Activated CD4-positive, alpha-beta T cell treated with anti-CD3 and anti-CD28 coated beads, Interleukin-10, Interleukin-2, amounts not matched to agents 100 ng/mL and 50 ng/mL, durations not matched to agents 16 hours and 8 hours (primary cell): ENCODE measurements at places on chromosomes 16 and 17.

GRCh38 chr17:82787081-82787848 lies 35.4 kb downstream of the TBCD start:
- no peak for DNase-seq

DNA sequence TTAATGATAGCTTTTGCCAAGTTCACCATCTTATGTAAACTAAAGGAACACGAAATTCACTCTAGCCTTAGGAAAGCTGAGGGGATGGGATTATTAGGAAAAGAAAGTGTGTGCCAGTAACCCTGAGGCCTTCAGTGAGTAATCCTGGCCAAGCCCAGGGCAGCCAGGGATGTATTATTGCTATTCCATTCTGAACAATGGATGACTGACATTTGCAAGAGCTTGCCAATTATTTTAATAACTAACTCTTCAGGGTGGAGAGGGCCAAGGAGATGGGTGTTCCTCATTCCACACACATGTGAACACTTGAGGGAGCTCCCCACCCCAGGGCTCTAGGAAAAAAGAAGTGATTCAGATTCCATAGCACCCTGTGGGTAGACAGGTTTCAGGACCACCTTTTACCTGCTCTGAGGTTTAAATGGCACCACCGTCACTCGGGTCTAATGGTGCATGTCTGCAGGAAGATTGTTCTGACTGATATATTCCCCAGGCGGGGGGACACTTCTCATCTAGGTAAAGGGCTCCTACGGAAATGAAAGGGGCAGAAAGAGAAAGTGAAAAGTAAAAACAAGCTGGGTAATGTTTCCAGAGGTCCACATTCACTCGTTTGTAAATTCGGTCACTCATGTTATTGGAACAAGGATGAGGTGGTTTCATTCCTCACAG lies 41.5 kb downstream of the TK2 start:
- DNase-seq = no peak

DNA sequence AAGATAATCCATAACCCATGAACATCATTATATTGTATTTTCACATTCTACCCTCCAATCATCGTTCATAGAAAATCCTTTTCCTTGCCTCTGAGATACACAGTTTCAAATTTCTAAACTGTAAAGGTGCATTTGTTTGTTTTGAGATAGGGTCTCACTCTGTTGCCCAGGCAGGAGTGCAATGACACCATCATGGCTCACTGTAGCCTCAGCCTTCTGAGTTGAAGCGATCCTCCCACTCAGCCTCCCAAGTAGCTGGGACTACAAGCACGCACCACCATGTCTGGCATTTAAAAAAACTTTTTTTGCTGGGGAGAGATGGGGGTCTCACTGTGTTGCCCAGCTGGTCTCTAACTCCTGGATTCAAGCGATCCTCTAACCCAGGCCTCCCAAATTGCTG lies 58.1 kb upstream of the TOB1 start:
- no peak for DNase-seq

DNA sequence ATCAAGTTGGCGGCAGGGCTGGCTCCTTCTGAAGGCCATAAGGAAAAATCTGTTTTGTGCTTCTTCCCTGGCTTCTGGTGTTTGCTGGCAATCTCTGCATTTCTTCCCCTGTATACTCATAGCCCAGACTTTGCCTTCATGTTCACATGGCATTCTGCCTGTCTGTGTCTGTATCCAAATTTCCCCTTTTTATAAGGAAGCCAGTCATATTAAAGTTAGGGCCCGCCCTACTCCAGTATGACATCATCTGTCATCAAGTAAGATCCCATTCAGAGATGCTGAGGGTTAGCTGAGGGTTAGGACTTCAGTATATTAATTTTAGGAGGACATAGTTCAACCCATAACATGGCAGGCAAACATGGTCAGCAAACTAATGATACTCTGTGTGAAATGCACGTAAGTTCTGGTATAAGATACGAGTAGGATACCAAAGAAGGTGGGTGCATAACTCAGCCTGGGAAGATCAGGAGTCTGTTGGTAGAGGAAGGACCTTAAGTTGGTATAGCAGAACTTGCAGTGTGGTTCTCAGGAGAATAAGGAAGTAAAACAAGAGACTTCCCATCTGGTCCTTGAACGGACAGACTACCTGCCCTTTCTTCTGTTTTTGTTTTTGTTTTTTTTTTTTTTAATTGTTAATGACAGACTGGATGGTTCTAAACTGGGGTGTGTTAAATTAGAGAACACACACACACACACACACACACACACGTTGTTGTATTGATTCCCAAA lies 13.9 kb downstream of the MAP2K6 start:
- no peak for DNase-seq

DNA sequence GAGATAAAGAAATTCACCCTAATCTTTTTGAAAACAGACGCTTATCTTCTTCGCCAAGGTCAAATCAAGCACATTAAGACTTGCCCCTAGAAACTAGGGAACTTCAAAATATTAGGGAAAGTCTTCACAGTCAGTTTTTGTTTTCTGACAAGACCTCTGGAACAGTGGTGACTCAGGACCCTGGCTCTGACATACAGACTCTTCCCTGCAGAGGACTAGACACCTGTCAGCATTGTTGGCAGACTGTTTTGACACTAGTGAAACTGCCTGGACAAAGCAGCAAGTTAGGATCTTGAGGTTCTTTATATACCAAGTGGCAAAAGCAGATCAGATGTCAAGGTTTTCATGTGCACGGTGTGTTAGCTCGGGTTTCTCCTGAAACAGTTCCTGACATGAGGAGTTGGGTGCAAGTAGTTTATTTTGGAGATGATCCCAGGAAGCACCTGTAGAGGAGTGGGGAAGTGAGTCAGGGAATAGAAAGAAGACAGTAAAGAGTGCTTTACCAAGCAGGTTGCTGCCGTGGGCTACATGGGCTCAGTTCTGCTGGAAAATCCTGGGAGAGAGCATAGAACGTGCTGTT lies 182.0 kb upstream of the IRX5 start:
- no peak for DNase-seq

DNA sequence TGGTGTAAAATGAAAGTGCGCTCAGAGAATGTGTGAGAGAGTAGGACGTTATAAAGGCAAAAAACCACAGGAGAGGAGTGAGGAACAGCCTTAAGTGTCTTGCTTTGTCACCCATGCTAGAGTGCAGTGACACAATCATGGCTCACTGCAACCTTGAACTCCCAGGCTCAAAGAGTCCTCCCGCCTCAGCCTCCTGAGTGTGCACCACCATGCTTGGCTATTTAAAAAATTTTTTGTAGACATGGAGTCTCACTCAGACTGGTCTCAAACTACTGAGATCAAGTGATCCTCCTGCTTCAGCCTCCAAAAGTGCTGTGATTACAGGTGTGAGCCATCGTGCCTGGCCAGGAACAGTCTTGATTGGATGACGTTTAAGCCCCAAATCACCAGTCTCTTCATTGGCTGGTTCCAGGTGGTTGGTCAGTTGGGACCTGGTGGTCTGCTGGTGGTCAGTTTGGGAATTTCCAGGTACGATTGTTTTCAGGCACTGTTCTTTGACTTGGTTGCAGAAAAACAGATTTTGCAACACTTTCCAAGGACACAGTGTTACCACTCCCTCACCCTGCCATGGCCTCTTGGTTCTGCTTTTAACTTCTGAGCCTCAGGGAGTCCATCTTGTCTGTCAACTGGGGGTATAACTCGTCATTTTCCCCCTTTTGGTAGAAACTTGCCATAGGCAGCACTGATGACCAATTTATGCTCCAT lies 21.2 kb downstream of the DHODH start:
- no peak for DNase-seq

GRCh38 chr16:11187522-11188023 lies 68.4 kb downstream of the SOCS1 start:
- no peak for DNase-seq

- DNase-seq = peak; percentile 82
These were observed 65.9 kb downstream of the CEP95 start for GRCh38 chr17:64572682-64573154.
